NCI-H82 (cell line): ENCODE measurements at places on chromosomes 4 and X.

GRCh38 chr4:78645853-78646757 is 94.5 kb downstream of the ANXA3 start:
- DNase-seq: no peak

GRCh38 chr4:185229021-185229818 is 19.8 kb downstream of the SNX25 start:
- no peak for DNase-seq

DNA sequence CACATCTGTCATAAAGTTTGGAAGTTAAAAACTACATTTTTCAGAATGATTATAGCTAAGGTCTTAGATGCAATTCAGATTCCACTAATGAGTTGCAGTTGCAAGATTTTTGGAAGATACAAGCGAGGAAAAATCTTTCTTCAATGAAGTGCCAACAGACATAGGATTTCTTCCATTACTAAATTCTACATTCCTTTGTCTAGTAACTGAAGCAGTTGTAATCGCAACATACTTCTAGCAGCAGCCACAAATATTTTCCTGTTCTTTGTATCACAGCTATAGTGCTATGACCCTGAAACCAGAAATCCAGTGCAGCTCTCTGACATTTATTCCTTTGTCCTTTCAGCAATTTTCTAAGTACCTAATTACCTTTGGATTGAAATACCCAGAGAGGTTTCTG is 225.2 kb upstream of the SLIT2 start:
- DNase-seq: no peak

DNA sequence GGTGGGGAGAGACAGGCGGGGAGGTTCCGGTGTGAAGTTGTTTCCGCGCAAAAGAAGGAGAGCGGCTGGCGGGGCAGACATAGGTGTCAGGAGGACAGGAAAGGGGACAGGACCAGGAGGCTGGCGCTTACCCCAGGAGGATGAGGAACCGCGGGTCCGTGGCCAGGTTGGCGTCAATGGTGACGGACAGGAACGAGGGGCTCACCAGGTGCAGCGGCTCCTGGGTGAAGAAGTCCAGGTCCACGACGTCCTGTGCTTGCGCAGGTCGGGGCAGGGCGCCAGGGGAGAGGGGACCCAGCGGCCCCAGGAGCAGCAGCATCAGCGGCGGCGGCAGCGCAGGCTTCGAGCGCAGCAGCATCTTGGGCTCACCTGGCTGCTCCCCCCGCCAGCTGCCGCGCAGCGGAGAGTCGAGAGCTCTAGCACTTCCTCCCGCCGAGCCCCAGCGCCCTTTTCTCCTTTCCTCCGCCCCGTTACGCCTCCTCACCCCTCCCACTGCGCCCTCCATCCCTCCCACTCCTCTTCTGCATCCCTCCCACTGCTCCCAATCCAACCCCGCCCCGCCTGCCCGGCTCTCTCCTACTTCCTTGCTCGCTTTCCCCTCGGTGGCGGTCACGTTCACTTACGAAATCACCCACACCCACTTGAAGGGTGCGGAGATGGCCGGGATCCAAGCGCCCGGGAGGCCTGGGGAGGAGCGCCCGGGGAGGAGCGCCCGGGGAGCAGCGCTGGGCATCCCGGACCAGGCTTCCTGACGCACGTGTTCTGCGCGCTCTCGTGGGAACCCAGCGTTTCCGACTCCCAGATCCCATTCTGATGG is at the start of gene HPSE:
Gene HPSE (minus strand): TSS at position 424 of the 817 bp plus-strand sequence. CDS start 66 bp downstream, at position 358.
- DNase-seq: peak; percentile 87

GRCh38 chrX:34918856-34919255 is 23.7 kb upstream of the FAM47B start:
- DNase-seq: peak; percentile 70

- DNase-seq: no peak
Observed at GRCh38 chr4:57071326-57071725, 38.9 kb downstream of the IGFBP7 start.
